ENCODE measurements at places on chromosomes 6 and 20.

- no peak for DNase-seq
These were observed 2.3 kb upstream of the GMPR start for GRCh38 chr6:16236009-16236501.

DNA sequence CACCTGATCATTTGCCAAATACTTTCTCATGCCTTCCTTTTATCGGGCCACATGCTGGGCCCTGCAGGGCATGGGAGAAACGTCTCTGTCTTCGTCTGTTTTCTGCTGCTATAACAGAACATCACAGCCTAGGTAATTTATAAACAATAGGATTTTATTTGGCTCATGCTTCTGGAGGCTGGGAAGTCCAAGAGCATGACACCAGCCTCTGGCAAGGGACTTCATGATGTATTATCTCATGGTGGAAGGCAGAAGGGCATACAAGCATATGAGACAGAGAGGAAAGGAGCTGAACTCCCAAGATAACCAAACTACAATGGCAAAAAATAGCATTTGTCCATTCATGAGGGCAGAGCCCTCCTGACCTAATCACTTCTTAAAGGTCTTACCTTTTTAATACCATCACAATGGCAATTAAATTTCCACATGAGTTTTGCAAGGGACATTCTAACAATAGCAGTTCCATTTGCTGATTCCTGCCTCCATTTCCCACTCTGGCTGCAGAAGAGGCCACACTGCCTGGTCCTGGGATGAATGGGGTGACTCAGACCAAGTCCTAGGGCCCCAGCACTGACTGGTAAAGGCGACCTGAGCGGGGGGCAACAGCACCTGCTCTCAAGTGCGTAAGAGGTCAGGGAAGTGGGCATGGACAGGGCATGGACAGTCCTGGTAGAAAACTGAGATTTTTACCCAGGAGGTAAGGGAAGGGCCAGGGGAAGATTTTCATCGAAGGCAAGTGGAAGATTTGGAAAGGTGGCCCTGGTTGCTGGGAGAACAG lies 5.1 kb upstream of the ZBP1 start:
- DNase-seq, result no peak

DNA sequence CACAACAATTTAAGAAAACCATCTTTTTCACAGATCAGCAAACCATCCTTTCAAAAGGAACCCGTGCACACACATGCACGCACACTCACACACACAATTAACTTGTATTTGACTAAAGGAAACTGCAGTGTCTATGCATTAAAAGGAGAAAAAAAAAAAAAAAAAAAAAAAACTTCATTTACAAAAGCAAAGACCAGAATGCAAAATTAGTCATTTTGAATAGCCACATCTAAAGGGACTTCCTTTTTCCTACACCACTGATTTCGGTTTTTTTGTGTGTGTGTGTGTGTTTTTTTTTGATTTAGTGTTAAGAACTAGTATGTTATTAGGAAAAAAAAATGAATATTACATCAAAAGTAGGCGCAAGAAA lies 6.3 kb downstream of the ZMYND8 start:
- DNase-seq, result no peak

DNA sequence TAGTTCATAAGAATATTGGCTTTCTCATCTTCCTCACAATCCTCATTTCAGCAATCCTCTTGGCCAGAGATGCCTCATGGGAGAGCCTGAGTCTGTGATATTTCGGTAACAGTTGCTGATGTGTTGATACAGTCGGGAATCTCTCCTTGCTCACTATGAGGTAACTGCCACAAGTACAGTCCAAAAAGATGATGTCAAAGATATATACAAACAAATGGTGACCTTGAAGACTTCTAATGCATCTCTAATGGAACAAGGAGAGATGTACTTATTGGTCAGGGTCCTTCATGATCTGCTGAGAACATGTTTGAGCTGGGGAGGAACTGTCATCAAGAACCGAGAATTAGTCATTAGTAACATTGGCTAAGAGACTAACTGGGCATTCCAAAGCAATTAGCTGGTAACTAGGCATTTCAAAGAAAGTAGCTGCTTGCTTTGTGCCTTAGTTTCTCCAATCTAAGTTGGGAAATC lies 56.1 kb downstream of the FILIP1 start:
- no peak for DNase-seq

GRCh38 chr6:129262661-129263060 lies 379.7 kb downstream of the LAMA2 start:
- no peak for DNase-seq

GRCh38 chr6:22062807-22063408 lies 233.9 kb downstream of the PRL start:
- no peak for DNase-seq

GRCh38 chr20:64196847-64197306 lies 32.6 kb downstream of the MYT1 start:
- no peak for DNase-seq

DNA sequence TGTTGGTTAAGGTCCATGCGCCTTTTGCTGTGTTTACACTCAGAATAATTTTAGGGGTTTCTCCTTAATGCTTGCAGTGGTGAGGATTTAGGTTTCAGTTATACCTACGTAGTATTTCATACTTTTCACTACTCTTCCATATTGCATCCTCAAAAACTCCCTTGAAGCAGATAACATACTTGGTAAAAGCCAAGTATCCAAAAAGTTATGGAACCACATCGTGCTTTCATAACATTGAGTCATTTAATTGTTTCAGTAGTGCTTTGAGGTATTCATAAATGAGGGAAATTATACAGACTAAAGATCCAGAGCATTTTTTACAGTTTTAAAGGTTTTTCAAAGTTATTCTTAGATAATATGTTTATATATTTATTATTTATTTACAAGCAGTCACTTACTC lies 4.0 kb upstream of the ATXN1 start:
- no peak for DNase-seq

DNA sequence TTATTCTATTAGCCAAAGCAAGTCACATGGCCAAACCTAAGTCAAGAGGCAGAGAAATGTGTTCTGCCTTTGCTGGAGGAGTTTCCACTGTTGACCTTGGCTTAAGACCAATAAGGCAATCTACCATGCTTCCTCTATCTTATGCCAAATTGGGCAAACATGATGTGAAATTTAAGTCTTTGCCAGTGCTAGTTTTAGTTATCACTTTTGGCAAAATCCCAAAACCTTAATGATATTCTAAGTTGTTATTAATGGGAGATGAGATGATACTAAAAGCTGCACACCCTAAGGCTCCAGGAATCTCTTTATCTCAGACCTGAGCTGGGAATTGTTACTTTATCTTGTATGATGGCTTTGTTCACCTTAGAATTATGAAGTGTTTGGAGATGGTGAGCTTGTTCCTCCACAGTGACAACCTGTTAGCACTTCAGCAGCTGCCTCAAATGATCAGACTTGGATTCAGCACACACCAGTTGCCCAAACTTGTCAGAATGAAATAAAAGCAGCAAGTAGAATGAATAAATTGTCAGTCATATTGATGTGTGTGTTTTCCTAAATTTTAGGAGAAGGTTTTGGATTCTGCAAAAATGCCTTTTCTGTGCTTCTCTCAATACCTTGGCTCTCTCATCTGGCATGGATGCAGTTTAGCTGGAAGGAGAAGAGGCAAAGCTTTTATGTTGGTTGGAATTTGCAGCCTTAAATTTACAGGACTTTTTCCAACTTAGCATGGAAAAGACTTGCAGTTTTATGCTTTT lies 49.3 kb downstream of the RIN2 start:
- DNase-seq, result no peak

DNA sequence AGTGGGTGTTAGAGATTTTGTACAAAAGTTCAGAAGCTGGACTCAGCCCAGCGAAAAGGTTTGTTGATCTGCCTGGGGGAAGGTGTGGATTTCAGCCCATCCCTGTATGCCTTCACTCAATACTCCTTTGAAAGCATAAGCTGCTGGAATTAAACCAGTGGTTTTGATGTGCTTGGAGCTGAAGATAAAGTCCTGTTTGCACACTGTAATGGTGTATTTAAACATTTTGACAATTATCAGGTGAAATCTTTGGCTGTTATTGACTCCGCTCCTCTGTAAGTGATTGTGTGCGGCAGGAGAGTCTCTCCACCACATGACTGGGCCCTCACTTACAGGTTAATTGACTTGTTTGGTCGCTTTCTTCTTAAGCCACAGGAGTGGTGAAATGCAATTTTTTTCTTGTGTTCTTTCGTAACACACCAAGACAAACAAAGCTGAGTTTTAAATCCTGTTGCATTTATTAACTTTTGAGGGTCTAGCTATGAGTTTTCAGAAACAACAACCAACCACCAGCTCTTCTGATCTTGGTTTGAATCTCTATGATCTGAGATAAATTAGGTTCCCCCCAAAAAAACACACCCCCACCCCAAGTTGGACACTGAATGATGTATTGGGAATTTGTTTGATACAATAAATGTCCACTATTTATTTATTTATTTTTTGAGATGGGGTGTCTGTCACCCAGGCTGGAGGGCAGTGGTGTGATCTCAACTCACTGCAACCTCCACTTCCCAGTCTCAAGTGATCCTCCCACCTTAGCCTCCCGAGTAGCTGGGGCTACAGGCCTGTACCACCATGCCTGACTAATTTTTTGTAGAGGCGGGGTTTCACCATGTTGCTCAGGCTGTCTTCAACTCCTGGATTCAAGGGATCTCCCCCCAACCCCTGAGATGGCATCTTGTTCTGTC lies 46.3 kb upstream of the NCOA3 start:
- no peak for DNase-seq

GRCh38 chr20:36527331-36528125 lies 13.8 kb upstream of the MYL9 start:
- DNase-seq, result no peak

DNA sequence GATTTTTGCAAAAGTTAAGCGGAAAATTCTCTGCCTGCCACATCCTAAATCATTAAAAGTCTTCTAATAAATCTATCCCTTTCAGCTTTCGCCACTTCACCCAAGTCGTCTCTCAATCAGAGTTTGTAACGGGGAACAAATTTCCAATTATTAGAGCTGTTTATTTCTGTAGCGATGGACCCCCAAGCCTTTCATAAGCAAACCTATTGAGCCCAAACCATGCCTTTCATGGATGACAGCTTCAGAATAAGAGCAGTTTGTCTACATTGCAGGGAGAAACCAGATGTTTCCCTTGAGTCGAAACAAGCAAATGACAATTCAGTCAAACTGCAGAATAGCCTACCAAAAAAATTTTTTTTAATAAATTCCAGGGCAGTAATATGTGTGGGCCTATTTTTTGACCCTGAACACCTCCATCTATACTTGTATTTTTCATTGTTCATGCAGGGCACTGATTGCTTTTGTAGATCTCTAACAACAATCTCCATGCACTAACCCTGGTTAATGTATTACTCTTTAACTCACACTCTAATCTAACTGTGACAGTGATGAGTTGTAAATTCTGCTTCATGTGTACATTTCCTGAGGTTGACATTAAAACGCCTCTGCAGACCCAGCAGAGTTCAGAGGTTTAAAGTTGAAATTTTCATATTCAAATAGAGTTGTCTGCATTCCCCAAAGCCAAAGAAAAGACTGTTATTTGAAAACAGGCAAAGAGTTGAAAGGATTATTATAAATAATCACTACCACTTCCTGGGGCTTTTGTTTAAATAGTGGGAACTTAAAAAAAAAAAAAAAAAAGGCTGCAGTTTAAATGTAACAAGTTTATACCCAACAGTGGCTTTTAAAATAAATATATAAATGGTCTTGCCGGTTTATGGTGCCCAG lies 64.5 kb downstream of the ATP9A start:
- no peak for DNase-seq

DNA sequence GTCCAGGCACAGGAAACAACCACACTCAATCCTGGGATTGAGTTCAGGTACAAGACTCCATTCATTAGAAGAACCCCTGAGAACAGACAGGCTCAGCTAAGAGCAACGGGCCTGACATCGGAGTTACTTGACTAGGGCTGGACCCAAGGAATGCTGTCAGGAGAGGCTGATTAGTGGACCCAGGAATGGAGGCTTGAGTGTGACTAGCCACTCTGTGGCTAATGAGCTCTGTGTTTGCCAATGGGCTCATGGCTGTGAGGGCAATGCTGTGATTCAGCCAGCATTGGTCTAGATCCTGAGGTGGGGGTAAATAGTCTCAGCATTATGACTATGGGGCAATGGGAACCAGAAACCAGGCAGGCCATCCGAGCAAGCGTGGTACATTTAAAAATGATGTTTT lies 71.8 kb downstream of the RIOK1 start:
- DNase-seq, result no peak

GRCh38 chr20:46088409-46089166 lies 1.2 kb downstream of the NCOA5 start:
- DNase-seq, result no peak

- DNase-seq, result no peak
These were observed 23.7 kb downstream of the SPATA2 start for GRCh38 chr20:49891476-49892110.

- no peak for DNase-seq
These were observed 122.2 kb downstream of the COL19A1 start for GRCh38 chr6:69988458-69989126.

GRCh38 chr6:104595311-104595820 lies 264.4 kb downstream of the HACE1 start:
- DNase-seq, result no peak

DNA sequence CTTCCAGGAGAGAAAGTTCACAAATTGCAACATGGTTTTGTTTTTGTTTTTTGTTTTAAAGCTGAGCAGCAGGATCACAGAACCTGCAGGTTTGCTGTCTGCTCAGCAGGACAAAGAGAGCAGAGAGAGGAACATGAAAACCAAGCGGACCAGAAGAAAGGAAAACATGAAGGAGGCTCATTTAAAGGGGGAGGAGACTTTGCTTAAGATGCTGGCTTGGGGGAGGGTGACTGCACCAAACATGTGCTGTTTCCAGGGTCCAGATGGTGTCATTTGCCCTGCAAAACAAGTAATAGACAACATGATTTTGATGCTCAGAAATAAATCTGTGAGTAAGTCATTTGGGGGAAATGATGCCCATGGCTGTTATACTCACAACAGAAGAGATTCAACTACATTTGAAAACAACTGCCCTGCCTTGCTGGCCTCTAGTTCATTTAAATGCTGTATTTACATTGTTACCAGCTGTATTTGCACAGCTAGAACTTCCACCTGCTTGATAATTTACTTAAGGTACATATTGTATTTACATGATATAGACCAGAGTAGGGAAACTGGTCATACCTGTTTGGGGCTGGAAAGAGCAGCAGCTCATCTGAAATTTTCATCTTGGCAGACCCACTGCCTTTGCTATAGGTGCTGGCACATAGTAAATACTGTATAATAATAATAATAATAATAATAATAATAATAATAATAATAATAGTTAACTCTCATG lies 32.2 kb upstream of the CHD6 start:
- no peak for DNase-seq

DNA sequence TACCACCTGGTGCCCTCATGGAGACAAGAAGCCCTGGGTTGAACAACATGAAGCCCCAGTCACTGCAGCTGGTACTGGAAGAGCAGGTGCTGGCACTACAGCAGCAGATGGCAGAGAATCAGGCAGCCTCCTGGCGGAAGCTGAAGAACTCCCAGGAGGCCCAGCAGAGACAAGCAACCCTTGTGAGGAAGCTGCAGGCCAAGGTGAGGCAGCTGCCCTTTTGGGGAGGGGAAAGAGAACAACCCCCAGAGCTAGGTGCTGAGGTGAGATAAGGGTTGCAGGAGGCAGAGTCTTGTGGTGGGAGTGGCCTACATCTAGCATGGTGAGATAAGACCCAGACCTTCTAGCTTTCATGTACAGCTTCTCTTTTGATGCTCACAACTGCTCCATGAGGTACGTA lies 7.0 kb downstream of the CEP250 start:
- DNase-seq, result no peak

- no peak for DNase-seq
These were observed 205.9 kb downstream of the ZMYND8 start for GRCh38 chr20:47150403-47151152.

All from esophagus squamous epithelium (tissue), 5 donors.